ENCODE measurements at places on chromosomes 13 and 19.

- no peak for DNase-seq
Measured at GRCh38 chr19:4114181-4114580, 9.7 kb downstream of the MAP2K2 start.

DNA sequence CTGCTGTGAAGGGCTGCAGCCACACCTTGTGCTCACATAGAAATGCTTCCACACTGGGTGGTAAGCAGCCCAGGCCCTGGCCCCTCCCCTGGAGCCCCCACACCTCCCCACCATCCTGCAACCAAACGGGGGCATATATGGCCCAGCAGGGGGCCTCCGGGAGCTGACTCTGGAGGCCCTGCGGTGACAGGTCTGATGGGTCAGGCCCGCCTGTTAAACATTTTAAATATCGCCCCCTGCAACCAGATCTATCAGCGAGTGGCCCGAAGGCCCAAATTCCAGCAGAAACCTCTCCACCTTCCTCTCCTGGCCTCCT is 48.0 kb upstream of the KATNAL1 start:
- DNase-seq: peak; percentile 20

GRCh38 chr19:7356899-7357627 is 8.3 kb downstream of the ARHGEF18 start:
- no peak for DNase-seq

GRCh38 chr19:7440188-7440975 is 48.5 kb downstream of the PEX11G start:
- DNase-seq: no peak

DNA sequence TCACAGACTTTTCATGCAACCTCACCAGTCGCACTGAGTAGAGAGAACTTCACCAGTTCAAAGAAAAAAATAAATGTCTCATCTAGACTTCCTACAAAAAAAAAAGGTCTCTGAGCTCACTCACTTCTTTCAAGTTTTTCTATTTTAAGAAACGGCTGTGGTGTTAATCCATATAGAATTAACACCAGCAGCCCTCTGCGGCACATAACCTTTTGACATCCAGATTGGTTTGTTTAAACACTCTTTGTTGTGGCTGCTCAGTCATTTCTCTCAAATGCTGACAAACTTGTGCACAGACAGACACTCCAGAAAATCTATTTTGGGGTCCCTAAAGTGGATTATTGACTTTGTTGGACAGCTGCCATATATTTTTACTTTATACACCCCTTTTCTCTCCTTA is 874.9 kb downstream of the EFNB2 start:
- no peak for DNase-seq

GRCh38 chr19:1883784-1884183 is 1.5 kb downstream of the ABHD17A start:
- no peak for DNase-seq

GRCh38 chr13:45683701-45684100 is 18.4 kb upstream of the CBY2 start:
- no peak for DNase-seq

DNA sequence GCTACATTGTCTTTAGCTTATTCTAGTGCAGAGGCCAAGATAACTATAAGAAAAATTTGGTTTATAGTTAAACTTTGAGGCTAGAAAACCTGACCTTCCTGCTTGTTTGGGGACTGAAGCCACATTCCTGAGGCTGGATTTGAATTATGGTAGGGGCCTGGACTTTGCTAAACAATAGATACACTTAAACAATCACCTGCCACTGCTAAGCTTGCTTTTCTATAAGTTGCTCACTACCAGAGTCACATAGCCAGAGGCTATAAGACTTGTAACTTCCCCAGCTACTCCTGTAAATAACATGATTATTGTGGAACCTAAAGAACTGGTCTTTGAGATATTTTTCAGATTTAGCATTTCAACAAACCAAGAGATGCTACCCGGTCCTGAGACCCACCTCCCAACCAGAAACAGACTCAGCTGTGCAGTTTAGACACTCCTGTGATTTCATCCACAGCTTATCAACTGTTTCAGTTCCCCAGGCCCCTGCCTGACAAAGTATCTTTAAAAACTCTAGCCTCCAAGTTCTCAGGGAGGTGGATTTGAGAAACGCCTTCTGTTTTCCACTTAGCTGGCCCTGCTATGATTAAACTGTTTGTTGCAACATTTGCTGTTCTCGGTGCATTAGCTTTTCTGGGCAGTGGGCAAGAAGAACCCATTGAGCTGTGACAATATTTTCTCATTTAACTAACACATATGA is 77.7 kb downstream of the MIPEP start:
- DNase-seq: no peak

DNA sequence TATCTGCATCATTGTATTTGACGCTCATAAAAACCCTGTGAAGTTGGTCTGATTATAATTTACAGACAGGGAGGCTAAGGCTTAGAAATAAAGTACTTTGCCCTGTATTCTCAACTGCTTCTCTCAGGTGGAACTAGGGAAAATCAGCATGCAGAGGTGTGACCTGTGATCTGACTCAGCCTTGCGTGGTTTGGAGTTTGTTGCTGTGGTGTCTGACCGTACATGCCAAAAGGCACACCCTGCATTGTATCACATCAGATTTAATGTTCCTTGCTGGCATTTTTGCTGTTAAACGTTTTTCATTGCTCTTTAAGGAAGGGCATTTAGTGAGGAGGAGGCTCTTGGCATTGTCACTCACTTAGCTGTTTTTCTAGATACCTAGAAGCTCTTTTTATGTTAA is 58.8 kb upstream of the C1QTNF9B start:
- no peak for DNase-seq

GRCh38 chr13:44283600-44283999 is 90.0 kb upstream of the SERP2 start:
- DNase-seq: no peak

DNA sequence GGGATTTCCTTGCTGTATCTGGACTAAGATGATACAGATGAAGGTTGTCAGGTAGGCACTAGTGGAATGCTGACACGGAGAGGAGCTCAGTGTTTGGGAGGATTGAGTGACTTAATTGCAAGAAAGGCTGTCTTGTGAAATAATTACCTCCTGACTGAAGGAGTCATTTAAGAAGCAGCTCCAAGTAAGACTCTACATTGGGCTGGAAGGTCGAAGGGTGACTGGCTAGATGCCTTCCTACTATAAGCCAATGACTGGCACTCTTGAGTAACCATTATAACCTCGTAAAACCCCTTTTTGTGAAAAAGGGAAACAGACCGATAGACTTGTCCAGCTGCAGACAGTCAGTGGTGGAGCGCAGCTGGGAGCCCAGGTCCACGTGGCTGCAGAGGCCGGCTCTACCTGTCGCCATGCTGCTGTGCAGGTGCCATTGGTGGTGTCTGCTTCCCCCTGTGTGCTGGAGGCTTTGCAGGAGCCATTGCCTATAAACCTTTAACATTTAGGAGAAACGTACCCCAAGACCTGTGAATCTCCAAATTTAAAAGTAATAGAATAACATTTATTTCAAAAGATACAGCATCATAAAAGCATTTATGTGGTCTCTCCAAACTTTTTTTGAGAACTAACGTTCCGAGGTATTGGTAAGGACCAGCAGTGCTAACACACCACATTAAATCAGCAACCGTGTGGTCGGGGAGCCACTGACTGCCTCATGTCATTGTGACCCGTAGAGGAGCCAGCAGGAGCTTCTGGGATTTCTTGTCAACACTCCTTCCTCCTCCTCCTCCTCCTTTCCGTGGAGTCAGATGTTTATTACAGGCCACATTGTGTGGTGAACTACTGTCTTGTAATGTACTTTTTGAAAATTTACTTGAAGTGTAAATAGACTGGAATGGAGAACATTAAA is 80.4 kb upstream of the TEX29 start:
- no peak for DNase-seq

DNA sequence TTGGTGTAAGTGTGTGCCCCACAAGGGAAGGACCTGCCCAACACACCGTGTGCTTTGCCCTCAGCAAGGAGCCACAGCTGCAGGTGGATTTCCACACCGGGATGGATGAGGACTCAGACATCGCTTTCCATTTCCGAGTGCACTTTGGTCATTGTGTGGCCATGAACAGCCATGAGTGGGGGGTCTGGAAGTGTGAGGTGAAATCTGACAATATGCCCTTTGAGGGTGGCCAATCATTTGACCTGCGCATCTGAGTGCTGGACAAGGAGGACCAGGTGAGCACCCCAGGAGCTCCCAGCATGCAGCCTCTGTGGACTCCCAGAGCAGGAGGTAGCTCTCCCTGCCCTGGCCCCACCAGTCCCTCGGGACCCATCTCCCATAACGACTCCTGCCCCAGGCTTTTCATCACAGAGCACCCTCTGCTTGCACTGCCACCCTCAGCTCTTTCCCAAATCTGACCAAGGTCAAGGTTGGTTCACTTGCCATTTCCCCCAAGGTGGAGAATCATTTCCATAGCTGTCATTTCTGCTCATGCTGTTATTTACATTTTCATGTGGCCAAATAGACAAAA is 13.2 kb upstream of the EID2 start:
- DNase-seq: no peak

- DNase-seq: no peak
Measured at GRCh38 chr13:41813426-41813825, 147.5 kb downstream of the VWA8 start.

GRCh38 chr13:91721413-91721812 is 323.0 kb downstream of the GPC5 start:
- no peak for DNase-seq

DNA sequence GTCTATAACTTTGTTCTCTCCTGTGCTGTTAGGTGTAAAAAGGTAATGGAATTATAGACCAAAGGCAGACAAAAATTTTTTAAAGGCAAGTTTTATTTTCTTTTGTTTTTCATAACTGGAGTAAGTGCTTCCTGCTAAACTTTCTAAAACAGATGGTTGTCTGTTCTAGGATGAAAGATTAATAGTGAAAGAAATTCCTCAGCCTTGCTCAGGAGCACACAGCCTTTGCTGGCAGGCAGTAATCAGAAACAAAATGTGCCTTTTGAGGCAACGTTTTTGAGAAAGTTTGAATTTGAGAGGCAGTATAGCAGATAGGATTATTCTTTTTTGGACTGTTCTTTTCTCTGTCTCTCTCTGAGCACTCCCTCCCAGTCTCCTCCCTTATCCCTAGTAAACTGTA is 2749.5 kb downstream of the PCDH9 start:
- DNase-seq: no peak

DNA sequence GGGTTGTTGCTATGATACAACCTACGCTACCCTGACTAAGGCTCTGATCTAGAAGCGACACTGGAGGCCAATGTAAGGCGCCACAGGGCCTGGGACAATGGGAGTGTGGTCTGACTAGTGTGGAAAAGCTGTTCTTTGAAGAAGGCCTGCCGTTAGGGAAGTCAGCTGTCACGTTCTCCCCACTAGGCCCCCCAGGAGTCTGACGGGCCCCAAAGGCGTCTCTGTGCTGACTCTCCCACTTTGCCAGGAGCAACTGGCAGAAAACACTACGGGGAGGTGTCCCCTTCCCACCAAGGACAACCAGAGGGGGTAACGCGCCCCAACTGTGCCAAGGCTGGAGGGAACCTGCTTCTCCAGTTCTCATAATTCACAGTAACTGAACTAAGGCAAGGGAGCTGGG is 25.3 kb upstream of the EIF3G start:
- DNase-seq: no peak

DNA sequence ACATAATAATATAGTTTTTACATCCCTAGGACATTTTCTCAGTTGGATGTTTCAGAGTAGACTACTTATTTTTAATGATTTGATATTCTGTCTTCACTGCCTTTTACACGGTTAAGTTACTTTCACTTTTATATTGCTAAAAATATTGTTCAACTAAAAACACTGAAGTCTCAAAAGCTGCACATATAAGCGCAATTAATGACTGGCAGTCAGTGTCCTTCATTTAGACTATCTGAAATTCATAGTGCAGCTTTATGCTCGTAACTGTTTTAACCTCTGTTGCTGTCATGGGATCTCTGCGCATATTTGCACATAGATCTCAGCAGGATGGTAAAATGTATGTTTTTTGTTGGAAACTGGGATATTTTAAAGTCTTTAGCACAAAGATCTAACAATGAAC is 864.3 kb downstream of the SLITRK6 start:
- DNase-seq: no peak

GRCh38 chr19:49061000-49061399 is 3.5 kb upstream of the CGB7 start:
- no peak for DNase-seq

DNA sequence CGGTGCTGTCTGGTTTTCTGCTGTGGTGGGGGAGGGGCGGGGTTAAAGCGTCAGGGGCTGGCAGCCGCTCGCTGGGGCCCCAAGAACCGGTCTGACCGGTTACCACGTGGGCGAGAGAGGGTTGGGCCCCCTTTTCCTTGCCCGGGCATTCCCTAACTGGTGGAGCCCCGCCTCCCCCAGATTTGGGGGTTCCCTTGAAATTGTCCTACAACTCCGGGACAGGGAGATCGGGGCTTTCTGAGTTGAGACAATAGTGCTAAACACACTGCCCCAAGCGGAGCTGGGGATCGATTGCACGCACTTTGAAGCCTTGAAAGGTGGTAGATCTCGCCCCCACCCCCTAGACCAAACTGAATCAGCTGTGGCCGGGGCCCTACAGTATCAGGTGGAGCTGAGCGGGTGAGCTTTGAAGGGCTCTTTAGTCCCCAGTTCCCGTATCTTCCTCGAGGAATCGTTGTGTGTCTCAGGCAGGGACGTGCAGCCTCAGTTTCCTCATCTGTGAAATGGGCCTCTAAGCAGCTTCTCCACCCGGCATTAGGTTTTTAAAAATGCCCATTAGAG is 4.8 kb downstream of the IER2 start:
- peak; percentile 68 for DNase-seq

DNA sequence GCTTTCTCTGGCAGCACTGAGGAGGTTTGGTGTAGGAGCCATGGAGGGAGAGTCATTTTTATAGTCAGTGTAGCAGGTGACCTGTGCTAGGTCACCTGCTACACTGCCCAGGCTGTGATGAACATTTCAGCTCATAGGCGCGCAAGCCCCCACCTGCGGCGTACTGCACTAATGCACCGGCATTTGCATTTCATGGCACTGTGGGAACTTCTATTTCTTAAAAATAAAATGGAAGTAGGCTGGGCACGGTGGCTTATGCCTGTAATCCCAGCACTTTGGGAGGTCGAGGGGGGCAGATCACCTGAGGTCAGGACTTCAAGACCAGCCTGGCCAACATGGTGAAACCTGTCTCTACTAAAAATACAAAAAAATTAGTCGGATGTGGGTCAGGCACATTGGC is 101.0 kb downstream of the SLC7A1 start:
- DNase-seq: no peak

DNA sequence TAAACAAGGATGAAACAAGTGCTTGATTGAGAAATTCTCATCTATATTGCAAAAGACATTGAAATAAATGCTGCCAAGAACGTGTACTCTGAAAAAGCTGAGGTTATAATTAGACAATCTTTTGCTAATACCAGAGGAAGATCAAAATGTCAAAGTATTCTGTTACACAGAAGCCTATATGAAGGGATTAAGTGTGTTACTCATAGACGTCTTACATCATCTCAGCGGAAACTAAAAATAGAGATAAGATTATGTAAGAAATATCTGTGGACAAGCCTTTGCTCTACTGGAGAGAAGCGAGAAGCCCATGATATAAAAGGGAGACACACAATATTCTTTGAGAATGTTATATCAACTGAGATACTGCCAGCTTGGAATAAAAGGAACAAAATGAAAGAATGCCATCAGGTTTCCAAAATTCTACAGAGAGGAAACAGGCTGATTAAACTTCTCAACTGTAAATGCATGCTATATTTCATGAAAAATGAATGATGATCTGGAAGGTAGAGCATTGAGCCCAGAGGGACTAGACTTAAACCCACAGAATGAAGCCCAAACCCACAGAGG is 699.0 kb downstream of the GPC5 start:
- DNase-seq: no peak

GRCh38 chr19:6234527-6234926 is 45.2 kb downstream of the MLLT1 start:
- no peak for DNase-seq

- no peak for DNase-seq
Measured at GRCh38 chr19:46035986-46036743, 4.6 kb downstream of the IGFL4 start.
